Right ventricle myocardium superior (tissue), 1 donor: ENCODE measurements at places on chromosomes 5 and 9.

DNA sequence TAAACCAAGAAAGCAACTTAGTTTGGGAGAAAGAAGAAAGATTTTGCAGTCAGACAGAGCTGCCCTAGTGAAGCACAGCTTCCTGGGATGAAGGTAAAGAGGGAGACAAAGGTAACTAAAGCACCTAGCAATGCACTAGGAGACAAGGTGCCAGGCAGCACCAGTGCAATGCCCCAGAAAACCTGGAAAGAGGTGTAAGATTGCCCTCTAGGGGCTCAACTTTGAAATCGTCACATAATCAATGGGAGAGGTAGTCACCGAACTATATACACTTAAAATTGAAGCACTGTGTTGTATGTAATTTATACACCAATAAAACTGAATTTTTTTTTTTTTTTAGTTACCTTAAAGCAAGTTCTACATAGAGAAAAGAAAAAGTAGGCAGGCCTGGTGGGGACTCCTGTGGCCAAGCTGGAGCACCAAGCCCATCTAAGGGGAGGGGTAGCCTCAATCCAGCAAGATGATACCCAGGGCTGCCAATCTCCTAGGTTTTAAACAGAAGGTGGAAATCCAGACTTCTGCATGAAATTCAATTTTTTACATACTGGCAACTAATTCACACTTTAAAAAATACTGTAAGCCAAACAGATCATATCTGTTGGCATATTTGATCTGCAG, 48.2 kb downstream of the CDK5RAP2 start:
- no peak for DNase-seq

DNA sequence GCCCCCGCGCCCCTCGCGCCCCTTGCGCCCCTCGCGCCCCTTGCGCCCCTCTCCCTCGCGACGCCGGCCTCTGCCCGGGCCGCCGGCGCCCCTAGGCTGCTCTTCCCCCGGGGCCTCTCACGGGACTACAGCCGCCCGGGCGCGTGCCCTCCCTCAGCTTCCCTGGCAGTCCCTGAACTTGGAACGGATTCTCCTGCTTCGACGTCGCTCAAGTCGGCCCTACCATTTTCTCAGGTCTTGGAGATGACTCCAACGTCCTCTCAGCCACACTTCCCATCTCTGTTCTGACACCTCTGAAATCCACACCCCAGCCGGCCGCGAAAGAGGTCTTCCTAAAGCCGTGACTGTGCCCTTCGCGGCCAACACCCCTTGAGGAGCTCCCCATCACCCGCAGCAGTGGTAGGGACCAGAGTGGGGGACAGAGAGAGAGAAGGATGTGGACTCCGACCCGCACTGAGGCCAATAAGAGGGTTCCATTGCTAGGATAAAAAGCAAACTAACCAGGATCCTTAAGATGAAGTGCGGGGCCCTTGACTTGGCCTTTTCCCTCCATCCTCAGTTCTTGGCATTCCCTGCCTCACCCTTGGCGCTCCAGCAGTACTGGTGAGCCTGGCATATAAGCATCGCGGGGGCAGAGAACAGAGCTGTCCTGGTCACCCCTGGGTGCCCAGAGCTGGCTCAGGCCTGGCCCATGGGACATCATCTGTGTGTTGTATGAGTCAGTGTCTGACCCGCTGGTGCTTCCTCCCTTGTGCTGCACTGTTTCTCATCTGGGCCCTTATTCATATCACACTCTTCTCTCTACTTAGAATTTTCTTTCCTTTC, 38.6 kb upstream of the GARNL3 start:
- DNase-seq: no peak

DNA sequence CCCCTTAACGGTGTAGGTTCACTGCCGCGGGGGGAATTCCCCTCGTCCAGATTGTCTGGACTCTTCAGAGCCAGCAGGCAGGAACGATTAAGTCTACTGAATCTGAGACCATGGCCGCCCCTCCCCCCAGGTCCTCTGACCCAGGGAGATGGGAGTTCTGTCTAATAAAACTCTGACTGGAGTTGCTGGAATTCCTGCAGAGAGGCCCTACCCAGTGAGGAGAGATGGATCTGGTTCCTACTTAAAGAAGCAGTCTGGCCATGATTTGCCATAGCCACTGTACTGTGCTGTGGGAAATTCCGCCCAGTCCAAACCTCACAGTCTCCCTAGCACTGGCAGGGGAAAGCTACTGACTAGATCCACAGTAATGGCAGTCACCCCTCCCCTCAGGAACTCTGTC, 237.7 kb upstream of the RASA1 start:
- DNase-seq: no peak

- no peak for DNase-seq
Observed at GRCh38 chr9:37251452-37251851, 131.1 kb downstream of the ZCCHC7 start.

DNA sequence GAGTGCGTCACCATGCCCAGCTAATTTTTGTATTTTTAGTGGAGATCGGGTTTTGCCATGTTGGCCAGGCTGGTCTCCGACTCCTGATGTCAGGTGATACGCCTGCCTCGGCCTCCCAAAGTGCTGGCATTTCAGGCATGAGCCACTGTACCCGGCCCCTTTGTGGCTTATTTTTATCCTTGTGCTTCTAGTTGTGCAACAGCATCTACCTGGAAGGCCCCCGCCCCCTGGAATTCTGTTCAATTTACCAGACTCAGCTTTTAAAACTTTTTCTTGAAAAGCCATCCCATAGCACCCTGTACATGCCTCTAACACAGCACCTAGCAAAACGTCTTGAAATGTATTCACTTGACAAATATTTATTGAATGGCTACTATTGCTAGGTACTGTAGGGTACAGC, 9.7 kb upstream of the GPBP1 start:
- DNase-seq: no peak

DNA sequence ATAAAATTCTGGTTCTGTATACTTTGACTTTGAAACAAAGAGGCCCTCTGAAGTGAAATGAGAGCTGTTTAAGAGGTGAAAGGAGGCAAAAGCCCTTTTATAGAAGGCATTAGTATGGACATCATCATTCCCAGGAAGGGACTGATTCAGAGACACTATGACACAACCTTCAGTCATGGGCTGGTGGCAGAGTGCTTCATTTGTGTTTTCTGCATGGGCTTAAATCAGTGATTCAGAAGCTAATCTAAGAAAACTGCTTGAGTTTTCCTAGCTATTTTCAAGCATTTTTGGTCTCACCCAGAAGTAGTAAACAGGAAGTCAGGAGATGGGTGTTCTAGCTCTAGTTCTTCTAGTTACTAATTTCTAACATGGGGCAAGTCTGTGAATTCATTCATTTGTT, 288.9 kb downstream of the TRPM3 start:
- DNase-seq: no peak

GRCh38 chr5:170750791-170751190, 32.7 kb upstream of the GABRP start:
- no peak for DNase-seq

- no peak for DNase-seq
Observed at GRCh38 chr9:36316611-36317317, 58.5 kb upstream of the GNE start.

DNA sequence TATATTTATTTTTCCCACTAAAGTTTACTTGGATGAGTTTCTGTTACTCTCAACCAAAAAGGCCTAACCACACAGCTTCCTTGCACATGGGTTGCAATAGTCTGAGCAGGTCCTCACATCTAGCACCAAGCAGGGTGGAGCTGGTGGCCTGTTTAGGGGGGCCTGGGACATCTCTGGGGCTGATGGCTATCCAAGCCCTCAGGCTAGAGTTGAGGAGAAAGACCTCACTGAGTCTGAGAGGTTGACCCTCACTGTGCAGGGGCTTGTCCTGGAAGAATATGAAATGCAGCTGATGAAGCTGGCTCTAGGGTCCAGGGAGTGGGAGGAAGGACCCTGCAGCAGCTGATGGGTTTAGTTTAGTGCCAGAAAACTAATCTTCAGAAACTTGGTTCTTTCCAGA, 217.1 kb upstream of the MVB12B start:
- no peak for DNase-seq

DNA sequence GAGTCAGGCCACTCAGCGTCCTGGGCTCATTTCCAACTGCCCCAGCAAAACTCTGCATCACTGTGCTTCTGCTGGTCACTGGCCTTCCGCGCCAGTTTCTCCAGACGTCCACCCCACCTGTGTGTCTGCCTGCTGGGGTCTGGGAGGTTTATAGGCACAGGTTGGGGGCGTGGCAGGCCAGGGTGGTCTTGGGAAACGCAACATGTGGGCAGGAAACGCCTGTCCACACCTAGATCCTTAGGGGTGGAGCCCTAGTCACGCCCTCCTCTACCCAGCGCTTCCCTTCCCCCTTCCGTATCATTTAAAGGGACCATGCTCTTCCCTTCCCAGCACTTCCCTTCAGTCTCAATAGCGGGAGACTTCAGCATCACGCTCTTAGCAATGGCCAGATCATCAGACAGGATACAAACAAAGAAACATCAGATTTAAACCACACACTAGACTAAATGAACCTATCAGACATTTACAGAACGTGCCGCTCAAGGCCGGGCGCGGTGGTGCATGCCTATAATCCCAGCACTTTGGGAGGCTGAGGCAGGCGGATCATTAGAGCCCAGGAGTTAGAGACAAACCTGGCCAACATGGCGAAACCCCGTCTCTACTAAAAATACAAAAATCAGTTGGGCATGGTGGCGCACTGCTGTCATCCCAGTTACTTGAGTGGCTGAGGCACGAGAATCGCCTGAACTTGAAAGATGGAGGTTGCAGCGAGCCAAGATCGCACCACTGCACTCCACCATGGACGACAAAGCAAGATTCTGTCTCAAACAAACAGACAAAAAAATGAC, 11.8 kb upstream of the BTNL9 start:
- DNase-seq: no peak

DNA sequence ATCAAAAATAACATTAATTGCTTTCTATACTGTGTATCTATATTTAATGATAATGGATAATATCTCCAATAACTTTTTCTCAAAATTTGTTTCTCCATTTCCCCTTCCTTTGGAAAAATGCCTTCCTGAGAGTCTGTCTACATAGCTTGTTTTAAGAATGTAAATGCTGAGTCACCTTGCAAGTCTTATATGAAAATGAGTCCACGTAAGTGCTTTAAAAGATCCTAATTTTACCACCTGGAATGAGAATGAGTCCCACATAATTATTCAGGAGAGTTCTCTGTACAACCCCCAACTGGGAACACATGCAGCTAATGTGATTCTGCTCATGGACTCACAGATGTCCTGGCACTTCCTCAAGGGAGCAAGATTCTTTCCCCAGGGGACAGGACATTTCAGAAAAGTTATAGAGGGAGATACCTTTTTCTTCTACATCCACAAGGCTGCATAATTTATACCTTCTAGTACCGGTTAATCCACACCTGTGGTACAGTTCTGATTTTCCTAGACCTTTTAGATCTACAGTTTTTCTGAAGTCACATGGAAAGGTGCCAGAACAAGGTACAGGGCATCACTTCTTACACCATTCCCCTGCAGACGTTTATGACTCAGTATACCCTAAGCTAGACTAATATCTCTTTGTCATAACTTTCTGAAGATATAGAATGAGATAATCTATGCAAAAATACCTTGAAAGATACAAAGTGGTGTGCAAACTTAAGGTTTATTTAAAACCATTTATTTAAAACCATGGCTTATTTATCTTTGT, 314.1 kb downstream of the CETN3 start:
- no peak for DNase-seq

DNA sequence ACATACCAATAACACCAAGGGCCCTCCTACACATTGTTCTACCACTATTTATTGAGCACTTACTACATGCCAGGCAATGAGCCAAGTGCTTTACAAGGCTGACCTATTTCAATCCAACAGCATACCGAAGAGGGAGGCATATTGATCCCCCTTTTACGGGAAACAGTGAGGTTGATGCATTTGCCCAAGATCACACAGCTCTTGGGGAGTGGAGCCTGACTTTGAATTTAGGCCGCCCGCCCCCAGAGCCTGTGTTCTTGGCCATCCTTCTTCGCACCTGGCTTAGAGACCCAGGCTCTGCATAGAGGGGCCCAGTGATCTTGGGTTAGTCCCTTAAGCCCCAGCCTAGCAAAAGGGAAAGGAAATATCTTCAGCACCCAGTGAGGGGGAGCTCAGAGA, 158.1 kb upstream of the IER5L start:
- DNase-seq: no peak

DNA sequence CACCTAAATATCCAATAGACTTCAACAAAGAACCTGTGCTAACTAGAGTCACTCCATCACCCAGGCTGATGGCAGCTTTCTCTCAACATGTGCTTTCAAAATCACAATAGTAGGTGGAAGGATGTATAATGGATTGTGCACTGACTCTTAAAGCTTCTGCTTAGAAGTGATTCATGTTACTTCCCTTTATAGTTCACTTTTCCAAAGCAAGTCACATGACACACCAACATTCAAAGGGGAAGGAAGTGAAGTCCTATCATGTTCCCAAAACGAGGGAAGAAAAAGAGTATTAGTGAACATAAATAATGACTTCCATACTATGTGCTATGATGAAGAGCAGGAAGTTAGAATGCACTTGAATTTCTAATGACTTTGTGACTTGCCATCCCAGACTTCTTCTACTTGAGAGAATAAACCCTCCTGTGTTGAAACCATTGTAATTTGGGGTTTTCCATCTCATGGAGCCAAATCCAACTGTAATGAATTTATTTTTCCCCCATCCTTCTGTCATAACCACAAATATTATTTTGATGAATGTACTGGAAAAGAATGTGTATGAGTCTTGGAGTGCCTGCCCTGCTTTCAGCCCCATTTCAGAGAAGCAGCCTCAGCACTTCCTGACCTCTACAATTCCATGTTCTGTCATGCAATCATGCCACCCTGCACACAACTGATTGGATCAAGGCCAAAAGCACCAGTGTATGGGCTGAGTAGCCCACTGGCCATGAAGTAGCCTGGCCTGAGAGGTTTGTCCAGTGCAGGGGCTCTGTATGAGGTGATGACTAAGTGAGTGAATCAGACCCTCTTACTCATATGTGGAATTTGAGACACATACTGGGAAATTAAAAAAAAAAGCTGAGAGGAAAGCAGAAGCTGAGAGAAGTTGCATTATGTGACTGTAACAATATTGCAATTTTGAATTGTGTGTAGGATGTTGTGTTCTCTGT, 525.9 kb upstream of the CLINT1 start:
- no peak for DNase-seq

DNA sequence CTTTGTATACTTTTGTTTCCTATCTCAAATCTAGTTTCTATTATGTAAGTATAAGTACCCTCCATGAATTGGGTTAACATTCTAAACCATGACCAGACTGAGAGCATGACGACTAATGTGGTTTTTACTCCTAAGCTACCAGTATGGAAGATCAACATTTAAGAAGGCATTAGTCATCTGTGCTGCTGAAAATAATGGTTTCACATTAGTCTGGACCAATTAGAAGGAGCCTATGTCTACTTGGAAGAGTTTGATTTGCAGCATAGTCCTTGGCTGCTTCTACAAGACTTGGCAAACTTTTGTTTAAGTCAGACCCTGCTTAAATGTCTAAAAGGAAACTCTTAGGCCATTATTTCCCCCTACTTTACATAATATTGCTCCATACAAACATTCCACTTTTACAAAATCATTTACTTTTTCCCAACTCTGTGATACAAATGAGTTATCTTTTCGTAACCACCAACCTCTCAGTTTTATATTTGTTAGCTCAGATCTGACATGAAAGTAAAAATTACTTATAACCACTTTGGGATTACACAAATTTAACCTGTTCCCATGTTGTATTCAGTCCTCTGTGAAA, 186.7 kb downstream of the COMMD10 start:
- no peak for DNase-seq
